CD4-positive, alpha-beta T cell (primary cell): ENCODE measurements at places on chromosomes 4 and X. TPM values are rescaled to one million over a fixed set of nuclear protein-coding genes. Genes with fewer than 3 reads are reported as not detected.

MAEA gene
- 61.5 TPM for total RNA-seq

- H3K4me1 ChIP-seq: no peaks in the 10 kb centered on the region
- H3K27me3 ChIP-seq: no peaks in the 10 kb centered on the region
- DNase-seq: no peak
- H3K4me3 ChIP-seq: no peak overlapping the region
- H3K27ac ChIP-seq: no peak overlapping the region
These were observed 28.1 kb upstream of the TENM3 start for GRCh38 chr4:182215148-182215547.

NEUROG2 gene
- not detected for total RNA-seq

CTAG1A gene
- not detected for total RNA-seq

- peaks cover 5% of the 10 kb centered on the region for H3K4me1 ChIP-seq
- H3K27me3 ChIP-seq: no peaks in the 10 kb centered on the region
- H3K27ac ChIP-seq: no peak overlapping the region
- DNase-seq: no peak
- H3K4me3 ChIP-seq: no peak overlapping the region
These were observed 29.0 kb downstream of the TMEM165 start for GRCh38 chr4:55424791-55425190.

ADH1B gene
- total RNA-seq: not detected

VSIG4 gene
- 0.11 TPM for total RNA-seq

GRCh38 chr4:170093973-170094535 lies 4.3 kb upstream of the AADAT start:
- peaks cover 15% of the 10 kb centered on the region for H3K27me3 ChIP-seq
- no peak for DNase-seq
- no peak overlapping the region for H3K27ac ChIP-seq
- no peak overlapping the region for H3K4me3 ChIP-seq
- H3K4me1 ChIP-seq: peaks cover 6% of the 10 kb centered on the region

GRCh38 chrX:10884246-10884645 lies 226.9 kb upstream of the HCCS start:
- no peaks in the 10 kb centered on the region for H3K27me3 ChIP-seq
- no peak for DNase-seq
- H3K27ac ChIP-seq: no peak overlapping the region
- H3K4me3 ChIP-seq: no peak overlapping the region
- no peaks in the 10 kb centered on the region for H3K36me3 ChIP-seq

KLHL4 gene
- total RNA-seq: not detected

DNA sequence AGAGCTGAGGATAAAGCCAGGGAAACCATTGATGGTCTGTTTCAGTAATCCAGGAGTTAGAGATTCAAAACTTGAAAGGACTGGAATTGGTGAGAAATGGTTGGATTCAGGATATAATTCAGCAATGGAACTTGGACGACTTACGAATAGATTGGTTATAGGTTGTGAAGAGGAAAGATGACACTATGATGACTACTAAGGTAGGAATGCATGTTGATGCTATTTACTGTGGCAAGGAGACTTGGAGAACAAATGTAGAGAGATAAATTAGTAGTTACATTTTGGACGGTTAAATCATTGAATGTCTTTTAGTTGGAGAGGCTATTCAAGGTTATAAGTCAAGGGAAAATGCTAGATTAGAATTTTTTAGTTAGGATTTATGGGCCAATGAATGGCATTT lies 365.4 kb upstream of the TECRL start:
- no peak overlapping the region for H3K27ac ChIP-seq
- H3K27me3 ChIP-seq: no peaks in the 10 kb centered on the region
- H3K4me3 ChIP-seq: no peak overlapping the region
- H3K4me1 ChIP-seq: no peaks in the 10 kb centered on the region

GRCh38 chr4:168758351-168758876 lies 251.6 kb downstream of the CBR4 start:
- DNase-seq: no peak
- no peaks in the 10 kb centered on the region for H3K36me3 ChIP-seq
- no peaks in the 10 kb centered on the region for H3K27me3 ChIP-seq

MORC4 gene
- total RNA-seq: 12.9 TPM

ESX1 gene
- total RNA-seq: not detected

TMPRSS11A gene
- total RNA-seq: not detected

DNA sequence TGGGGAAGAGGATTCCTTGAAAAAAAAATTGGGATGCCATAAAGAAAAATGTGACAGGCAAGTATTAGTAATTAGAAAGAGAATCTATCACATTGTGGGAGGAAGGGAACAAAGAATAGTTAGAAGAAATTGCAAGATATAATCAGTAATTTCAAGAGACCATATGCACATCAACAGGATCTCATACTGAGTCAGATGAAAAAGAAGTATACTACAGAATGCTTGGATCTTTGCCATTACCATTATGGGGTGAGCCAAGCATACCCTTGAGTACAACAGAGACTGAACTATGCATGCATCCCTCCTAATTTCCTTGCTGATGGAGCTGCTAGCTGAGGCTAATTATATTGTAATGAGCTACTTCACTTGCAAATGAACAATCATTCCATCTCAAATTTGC lies 287.6 kb downstream of the PAPSS1 start:
- H3K4me1 ChIP-seq: no peaks in the 10 kb centered on the region
- H3K27ac ChIP-seq: no peak overlapping the region
- no peak for DNase-seq
- H3K27me3 ChIP-seq: no peaks in the 10 kb centered on the region
- no peak overlapping the region for H3K4me3 ChIP-seq

INTS6L gene
- total RNA-seq: 30.5 TPM

DNA sequence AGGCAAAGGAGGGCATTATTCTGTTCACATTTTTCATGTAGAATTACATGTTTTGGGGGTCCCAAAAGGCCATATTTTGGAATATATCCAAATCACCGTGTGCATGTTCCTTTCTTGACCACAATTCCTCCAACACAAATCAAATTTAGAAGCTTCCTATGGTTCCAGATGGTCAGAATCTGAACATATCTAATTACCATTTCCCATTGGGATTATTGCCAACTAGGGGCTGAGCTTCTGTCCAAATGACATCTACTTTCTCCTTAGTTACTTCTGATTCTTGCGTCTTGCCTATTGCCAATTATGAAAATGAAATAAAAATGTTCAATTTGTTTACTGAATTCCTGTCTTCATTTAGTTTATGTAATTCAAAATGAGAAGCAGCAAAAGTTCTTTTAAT lies 163.7 kb downstream of the CPE start:
- no peaks in the 10 kb centered on the region for H3K36me3 ChIP-seq
- no peak overlapping the region for H3K27ac ChIP-seq
- no peak overlapping the region for H3K4me3 ChIP-seq
- H3K27me3 ChIP-seq: no peaks in the 10 kb centered on the region
- no peak for DNase-seq

SULT1B1 gene
- total RNA-seq: 9.4 TPM

SPARCL1 gene
- not detected for total RNA-seq

DNA sequence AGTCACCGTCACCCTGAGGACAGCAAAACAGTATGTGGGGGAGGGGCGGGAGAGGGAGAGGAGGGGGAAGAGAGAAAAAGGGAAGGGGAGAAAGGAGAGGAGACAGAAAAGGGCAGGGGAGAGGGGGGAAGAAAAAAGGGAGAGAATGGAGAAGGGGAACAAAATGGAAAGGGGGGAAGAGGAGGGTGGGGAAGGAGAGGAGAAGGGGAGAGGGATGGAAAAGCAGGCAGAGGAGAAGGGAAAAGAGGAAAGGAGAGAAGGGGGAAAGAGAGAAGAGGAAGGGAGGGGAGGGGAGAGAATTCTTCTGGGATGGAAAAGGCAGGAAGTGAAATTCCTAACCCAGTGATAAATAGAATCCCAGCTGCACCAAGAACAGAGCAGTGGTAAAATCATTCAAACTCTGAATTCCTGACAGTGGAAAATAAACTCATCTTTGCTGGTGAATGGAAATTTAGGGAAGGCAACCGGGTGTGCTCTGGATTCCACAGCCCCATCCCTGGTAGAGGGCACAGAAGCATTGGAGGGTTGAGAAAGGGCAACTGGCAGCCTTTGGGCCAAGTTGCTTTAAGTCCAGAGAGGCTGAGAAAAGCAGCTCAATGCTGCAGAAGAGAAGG lies 244.2 kb downstream of the BCOR start:
- peak overlapping the region; percentile 92 for H3K27ac ChIP-seq
- H3K36me3 ChIP-seq: no peaks in the 10 kb centered on the region
- peak overlapping the region; percentile 44 for H3K4me3 ChIP-seq
- peaks cover 70% of the 10 kb centered on the region for H3K4me1 ChIP-seq

DNA sequence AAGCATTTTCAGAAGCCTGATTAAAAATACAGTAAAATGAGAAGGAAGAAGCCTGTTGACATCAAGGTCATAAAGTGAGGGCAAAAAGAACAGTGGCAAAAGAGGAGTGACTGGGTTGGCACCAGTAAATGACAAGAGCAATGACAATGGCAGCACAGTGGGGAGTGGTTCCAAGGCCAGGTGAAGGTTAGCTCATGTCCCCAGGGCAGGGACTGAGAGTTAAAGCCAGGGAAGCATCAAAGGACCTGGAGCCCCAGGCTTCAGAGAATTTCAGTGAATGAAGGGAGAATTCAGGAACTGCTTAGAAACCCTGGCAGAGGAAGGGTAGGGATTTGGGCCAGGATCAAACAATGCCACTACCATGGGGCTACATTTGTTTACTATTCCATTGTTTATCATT lies 8.8 kb upstream of the PIGA start:
- no peaks in the 10 kb centered on the region for H3K36me3 ChIP-seq
- H3K27me3 ChIP-seq: peaks cover 7% of the 10 kb centered on the region
- H3K27ac ChIP-seq: no peak overlapping the region
- no peaks in the 10 kb centered on the region for H3K4me1 ChIP-seq
- DNase-seq: no peak
- no peak overlapping the region for H3K4me3 ChIP-seq

DNA sequence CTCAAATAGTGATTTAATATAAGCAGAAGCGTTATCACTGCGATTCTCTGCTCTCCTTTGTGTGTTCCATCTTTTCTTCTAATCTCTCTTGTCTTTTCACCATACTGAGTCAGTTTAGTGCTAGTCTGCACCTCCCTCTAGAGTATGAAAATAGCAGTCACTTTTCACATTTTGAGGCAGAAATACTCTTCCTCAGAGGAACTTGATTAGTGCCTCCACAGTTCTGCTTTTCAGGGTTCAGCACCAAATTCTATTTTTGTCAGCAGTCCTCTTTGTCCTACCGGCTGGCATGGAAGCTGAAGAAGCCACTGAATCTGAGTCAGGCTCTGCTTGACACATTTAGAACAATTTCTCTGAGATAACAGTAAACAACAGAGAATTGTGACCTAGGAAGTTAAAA lies 49.7 kb upstream of the ANKRD17 start:
- no peak for DNase-seq
- no peaks in the 10 kb centered on the region for H3K27me3 ChIP-seq
- no peak overlapping the region for H3K27ac ChIP-seq
- no peaks in the 10 kb centered on the region for H3K36me3 ChIP-seq

GRCh38 chr4:135240796-135241195 lies 1039.2 kb upstream of the PABPC4L start:
- no peaks in the 10 kb centered on the region for H3K36me3 ChIP-seq
- H3K27me3 ChIP-seq: no peaks in the 10 kb centered on the region
- no peak for DNase-seq
- H3K4me3 ChIP-seq: no peak overlapping the region
- H3K27ac ChIP-seq: no peak overlapping the region

DNA sequence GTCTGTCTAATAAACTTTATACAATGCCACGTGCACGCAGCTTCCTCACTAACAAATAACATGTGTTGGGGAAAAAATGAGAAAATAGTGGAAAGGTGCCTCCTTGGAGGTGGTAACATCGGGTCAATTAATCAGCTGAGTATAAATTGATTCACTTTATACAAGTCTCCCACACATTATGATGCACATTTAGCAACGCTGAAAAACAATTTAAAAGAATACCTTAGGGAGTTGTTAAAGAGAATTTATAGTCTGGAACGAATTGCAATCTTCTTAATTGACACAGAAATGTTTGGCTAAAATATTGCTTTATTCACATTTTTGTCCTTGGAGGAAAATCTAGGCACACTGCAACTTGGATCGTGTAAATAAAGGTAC lies 84.2 kb downstream of the HPRT1 start:
- DNase-seq: no peak
- H3K4me1 ChIP-seq: peaks cover 11% of the 10 kb centered on the region
- H3K27me3 ChIP-seq: peaks cover 37% of the 10 kb centered on the region
- no peak overlapping the region for H3K4me3 ChIP-seq
- H3K36me3 ChIP-seq: no peaks in the 10 kb centered on the region
- H3K27ac ChIP-seq: no peak overlapping the region

GRCh38 chr4:57013543-57014120 lies 34.9 kb downstream of the POLR2B start:
- no peak overlapping the region for H3K4me3 ChIP-seq
- no peak for DNase-seq
- H3K36me3 ChIP-seq: peaks cover 90% of the 10 kb centered on the region
- no peaks in the 10 kb centered on the region for H3K4me1 ChIP-seq
- no peaks in the 10 kb centered on the region for H3K27me3 ChIP-seq
- H3K27ac ChIP-seq: no peak overlapping the region

DNA sequence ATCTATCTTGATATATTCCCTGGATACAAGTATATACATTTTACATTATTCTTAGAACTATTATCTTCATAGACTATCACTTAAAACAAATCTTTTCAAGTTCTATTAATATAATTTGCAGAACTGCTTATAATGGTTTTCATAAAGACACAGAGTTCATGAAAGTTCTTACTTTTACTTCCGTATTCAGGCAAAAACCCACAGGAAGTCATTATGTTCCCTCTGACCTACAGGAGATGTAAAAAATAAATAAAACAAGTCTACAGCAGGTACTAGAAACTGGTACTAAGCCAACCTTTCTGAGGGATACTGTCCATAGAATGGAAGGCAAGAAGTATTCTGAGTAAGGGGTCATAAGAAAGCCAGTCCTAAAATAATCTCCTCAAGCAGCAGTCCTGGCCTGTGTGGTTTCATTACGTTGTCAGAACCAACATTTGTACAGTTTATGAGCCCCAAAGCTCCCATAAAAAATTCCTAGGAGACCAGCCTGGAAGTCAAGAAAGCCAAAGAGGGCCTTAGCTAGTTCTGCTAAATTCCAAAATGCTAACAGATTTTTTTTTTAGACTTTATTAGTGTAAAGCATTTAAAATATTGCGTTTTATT lies 68.6 kb downstream of the CAMK2D start:
- H3K4me3 ChIP-seq: no peak overlapping the region
- H3K36me3 ChIP-seq: no peaks in the 10 kb centered on the region

CT47B1 gene
- total RNA-seq: not detected

DNA sequence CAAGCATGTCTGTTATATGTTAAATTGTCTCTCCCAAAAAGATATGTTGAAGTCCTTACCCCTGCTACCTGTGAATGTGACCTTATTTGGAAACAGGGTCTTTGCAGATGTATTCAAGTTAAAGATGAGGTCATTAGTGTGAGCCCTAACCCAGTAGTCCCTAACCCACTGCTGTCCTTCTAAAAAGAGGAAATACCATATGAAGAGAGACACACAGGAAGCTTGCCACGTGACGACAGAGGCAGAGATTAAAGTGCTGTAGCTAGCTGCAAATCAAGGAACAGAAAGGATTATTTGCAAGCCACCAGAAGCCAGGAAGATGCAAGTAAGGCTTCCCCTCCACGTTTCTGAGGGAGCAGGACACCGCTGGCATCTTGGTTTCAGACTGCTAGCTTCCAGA lies 150.1 kb downstream of the HNRNPD start:
- no peak overlapping the region for H3K27ac ChIP-seq
- H3K4me3 ChIP-seq: no peak overlapping the region
- no peaks in the 10 kb centered on the region for H3K27me3 ChIP-seq
- no peaks in the 10 kb centered on the region for H3K36me3 ChIP-seq
- DNase-seq: peak; percentile 9
- peaks cover 6% of the 10 kb centered on the region for H3K4me1 ChIP-seq

EPHA5 gene
- total RNA-seq: not detected

FHIP1A gene
- 2.4 TPM for total RNA-seq

- no peak overlapping the region for H3K27ac ChIP-seq
- H3K4me3 ChIP-seq: no peak overlapping the region
- H3K36me3 ChIP-seq: no peaks in the 10 kb centered on the region
These were observed 119.3 kb upstream of the AP1S2 start for GRCh38 chrX:15973946-15974345.
